T-cell (primary cell): ENCODE measurements at places on chromosomes 13 and 19. TPM values are rescaled to one million over a fixed set of nuclear protein-coding genes. Genes with fewer than 3 reads are reported as not detected.

TEX26 gene
- not detected for total RNA-seq

TUBA3C gene
- total RNA-seq: not detected

MUC16 gene
- 0.07 TPM for total RNA-seq

INAFM1 gene
- total RNA-seq: 14.8 TPM

TLE2 gene
- 16.7 TPM for total RNA-seq

LRRC4B gene
- total RNA-seq: not detected

CEACAM20 gene
- not detected for total RNA-seq

FAM216B gene
- total RNA-seq: not detected

BLOC1S3 gene
- 34.2 TPM for total RNA-seq

STOML3 gene
- total RNA-seq: not detected

MBD3L3 gene
- total RNA-seq: not detected

LRG1 gene
- total RNA-seq: not detected

KCNJ14 gene
- total RNA-seq: 3.4 TPM

DNA sequence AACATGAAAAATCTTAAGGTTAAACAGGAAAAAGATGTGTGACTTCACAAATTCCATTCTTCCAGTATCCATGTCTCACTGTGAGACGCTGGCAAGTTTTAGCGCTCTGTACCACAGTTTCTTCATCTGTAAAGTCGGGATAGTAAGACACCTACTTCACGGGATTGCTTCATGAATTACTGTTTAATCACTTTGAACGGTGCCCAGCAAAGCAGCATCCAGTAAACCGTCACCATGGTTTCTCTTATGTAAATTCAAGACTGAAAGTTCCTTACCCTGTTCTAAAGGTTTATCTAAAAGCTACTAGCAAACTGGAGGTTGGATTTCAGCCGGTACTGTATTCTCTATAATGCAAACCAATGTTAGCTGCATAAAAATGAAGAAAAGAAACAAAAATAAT is 53.5 kb downstream of the KATNAL1 start:
- DNase-seq: no peak

GRCh38 chr19:7869910-7870511 is 4.2 kb downstream of the PRR36 start:
- peak; percentile 73 for DNase-seq

DNA sequence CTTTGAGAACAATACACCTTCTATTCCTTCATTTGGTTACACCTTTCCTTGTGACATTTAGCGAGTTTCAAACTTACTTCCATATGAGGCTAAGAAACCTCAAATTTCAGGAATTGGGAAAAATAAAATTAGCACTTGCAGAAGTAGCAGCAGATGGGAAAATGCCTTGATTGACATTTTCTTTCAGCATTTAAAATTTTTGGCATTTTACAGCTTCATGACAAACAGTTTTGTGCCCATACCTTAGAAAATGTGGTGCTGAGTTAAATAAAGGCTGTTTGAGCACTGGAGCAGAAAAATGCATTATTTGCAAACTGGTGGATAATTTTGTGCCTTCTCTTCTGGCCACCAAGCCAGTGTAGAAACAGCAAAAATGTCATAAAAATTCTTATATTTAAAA is 95.4 kb downstream of the PCDH17 start:
- no peak for DNase-seq

GRCh38 chr13:41945926-41946325 is 15.0 kb downstream of the VWA8 start:
- no peak for DNase-seq

GRCh38 chr19:31612873-31613272 is 263.6 kb upstream of the TSHZ3 start:
- no peak for DNase-seq

- peak; percentile 60 for DNase-seq
Measured at GRCh38 chr13:24274452-24275021, 34.8 kb upstream of the C1QTNF9 start.

GRCh38 chr13:96020155-96020575 is 33.0 kb downstream of the UGGT2 start:
- no peak for DNase-seq

GRCh38 chr13:81487151-81487550 is 1146.2 kb upstream of the SPRY2 start:
- no peak for DNase-seq

GRCh38 chr19:30332445-30333234 is 39.5 kb upstream of the ZNF536 start:
- DNase-seq: no peak

GRCh38 chr19:57949296-57949695 is 1.8 kb upstream of the ZNF256 start:
- no peak for DNase-seq

GRCh38 chr19:28828276-28828870 is 384.6 kb downstream of the UQCRFS1 start:
- DNase-seq: no peak

- DNase-seq: peak; percentile 95
Measured at GRCh38 chr19:55599468-55599841, at the start of gene FIZ1. FIZ1 (minus strand) TSS chr19:55599517; CDS start chr19:55597865, 1,652 bp downstream.

DNA sequence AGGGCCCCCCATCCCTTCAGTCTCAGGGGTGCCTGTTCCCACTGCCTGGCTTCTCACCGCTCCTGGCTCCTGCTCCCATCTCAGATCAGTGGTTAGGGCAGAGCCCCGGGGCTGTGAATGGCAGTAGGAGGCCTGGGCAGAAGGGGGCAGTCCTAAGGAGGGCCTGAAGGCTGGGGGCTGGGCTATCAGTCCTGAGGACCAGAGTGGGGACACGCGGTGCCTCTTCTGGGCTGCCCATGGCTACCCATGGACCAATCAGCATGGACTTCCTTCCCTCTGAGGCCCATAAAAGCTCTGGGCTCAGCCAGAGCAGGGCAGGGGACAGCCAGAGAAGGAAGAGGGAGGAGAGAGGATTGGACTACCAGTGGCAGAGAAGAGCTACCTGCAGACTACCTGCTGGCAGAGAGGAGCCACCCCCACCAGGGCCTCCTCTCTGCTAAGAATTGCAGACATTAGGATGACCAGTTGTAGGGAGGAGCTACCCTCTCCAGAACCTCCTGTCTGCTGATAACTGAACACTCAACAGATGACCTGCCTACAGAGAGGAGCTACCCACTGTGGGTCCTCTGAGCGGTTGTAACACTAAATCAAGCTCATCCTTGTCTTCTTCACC is 12.1 kb upstream of the UBE2S start:
- DNase-seq: no peak

GRCh38 chr19:35063940-35064818 is 22.7 kb downstream of the HPN start:
- DNase-seq: no peak

DNA sequence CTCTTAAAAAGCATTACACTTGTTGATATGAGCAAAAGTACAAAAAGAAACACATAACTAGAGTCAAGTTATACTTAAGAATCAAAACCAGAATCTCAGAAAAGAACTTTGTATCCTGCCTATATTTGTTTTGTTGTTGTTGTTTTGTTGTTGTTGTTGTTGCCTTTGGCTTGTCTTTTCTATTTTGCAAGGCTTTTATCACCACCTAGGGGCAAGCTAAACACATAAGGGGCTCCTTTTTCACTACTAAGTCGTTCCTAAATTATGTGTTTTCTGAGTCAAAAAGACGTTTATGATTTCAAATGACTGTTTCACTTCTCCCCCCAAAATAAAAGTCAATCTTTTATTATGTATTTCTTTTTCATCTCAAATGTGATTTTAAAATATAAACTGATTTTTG is 250.2 kb downstream of the RBM26 start:
- no peak for DNase-seq

- no peak for DNase-seq
Measured at GRCh38 chr19:695352-695949, at the start of gene PRSS57. PRSS57 (minus strand) TSS chr19:695452; CDS start chr19:695430, 22 bp downstream.

GRCh38 chr13:49146950-49147355 is 73.2 kb upstream of the MLNR start:
- no peak for DNase-seq

DNA sequence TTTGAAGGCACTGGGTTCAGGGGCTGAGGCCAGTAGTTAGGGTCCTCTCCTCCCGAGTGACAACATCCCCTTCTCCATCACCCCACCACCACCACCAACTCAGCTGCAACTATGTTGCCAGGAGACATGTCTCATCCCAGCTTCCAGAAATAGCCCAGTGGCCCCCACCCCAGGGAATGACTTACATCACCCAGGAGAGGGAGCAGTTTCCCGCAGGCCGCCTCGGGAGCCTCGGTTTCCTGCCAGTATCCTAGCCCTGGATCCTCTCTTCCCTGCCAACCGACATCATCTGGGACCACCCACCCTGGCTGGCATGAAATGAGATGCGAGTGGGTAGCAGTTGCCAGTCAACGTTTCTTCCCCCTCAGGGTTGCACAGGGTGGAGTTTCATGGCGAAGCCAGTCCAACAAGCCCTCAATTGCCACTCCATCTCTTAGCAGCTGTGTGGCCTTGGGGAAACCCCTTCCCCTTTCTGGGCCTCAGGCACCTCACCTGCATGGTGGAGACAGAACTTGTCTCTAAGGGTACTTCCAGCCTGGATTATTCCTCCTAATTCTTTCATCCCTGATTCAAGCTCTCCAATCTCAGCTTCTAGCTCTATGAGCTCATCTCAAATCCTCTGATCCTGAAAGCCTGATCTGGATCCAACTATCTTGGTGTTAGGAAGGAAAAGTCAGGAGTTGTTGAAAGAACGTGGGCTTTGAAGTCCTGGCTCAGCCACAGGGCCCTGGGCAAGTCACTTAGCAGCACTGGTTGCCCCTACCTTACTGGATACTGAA is 3.9 kb upstream of the GSK3A start:
- no peak for DNase-seq

DNA sequence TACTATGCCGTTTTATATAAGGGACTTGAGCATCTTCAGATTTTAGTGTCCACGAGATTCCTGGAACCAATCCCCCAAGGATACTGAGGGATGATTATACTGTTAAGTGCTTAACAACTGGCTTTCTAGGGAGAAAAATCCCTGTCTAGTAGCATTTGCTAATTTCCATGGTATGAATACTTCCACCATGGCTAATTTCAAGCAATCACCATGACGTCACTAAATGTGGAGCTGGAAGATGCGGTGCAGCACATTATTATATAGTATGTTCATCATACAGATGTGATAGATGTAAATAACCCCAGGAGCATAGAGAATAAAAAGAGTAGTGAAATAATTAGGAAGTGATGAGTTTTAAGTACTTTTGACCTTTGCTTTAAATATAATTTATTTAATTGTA is 72.7 kb downstream of the SIAH3 start:
- DNase-seq: no peak

- DNase-seq: no peak
Measured at GRCh38 chr13:72317346-72318109, 409.9 kb downstream of the MZT1 start.

DNA sequence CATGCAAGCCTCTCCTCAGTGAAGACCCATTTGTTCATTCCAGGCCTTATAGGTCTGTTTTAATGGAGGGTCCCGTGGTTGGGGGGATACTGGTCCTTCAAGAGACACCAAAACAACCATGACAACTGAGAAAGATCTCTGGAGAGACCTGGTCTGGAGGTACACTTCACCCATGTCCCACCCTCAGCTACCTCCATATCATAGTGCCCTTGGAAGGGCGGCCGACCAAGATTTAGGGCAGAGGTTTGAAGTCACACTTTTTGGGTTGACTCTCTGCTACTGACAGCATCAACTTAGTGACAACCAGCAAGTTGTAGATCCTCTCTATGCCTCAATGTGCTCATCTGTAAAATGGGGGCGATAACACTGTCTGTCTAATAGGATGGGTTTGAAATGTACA is 177.3 kb downstream of the TSHZ3 start:
- DNase-seq: no peak

DNA sequence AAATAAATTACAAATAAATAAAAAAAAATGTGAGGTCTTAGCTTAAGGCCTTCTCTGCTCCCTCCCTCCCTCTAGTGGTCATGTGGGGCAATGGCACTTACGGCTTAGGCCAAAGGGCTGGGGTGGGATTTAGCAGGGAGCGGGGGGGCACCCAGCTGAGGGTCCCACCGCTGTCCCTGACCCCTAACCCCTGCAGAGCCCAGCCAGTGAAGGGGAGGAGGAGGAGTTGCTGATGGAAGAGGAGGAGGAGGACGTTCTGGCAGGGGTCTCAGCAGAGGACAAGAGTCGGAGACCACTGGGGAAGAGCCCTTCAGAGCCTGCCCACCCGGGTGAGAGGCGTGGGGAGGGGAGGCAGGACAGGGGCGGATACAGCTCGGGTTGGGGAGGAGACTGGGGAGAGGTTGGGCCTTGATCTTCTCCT is 9.3 kb downstream of the MPND start:
- DNase-seq: peak; percentile 47

- DNase-seq: peak; percentile 38
Measured at GRCh38 chr13:21675095-21675991, 4.5 kb downstream of the FGF9 start.

GRCh38 chr19:46221981-46222610 is 7.4 kb upstream of the IGFL1 start:
- no peak for DNase-seq

DNA sequence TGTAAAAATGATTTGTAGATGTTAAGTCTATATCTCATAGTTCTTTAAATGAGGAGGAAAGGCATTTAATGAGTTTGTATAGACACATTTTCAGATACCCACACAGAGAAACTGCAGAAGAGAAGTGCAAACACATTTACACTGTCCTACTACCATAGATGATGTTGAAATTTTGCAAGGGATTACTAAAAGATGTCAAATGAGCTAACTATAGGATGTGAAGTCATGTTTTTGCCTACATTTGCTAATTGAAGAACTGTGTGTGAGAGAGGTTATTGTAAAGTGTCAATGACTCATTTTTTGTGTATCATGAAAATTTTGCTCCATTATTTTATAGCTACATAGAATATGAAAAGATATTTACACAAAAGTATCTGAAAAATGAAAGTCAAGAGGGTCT is 178.9 kb downstream of the ITGBL1 start:
- DNase-seq: no peak

- no peak for DNase-seq
Measured at GRCh38 chr19:54179921-54180461, 7.0 kb upstream of the TMC4 start.
